ENCODE measurements at places on chromosomes 13 and 19. TPM values are rescaled to one million over a fixed set of nuclear protein-coding genes. Genes with fewer than 3 reads are reported as not detected.

The ZNF649 gene
- 5.8 TPM for total RNA-seq

The ZNF180 gene
- total RNA-seq: 5.9 TPM

- no peaks in the 10 kb centered on the region for H3K27me3 ChIP-seq
- H3K4me3 ChIP-seq: no peak overlapping the region
- peaks cover 12% of the 10 kb centered on the region for H3K4me1 ChIP-seq
- H3K27ac ChIP-seq: no peak overlapping the region
- no peak for DNase-seq
Observed at GRCh38 chr19:16873594-16873993, 15.2 kb upstream of the F2RL3 start.

- no peak overlapping the region for H3K27ac ChIP-seq
- no peaks in the 10 kb centered on the region for H3K27me3 ChIP-seq
- H3K36me3 ChIP-seq: no peaks in the 10 kb centered on the region
- no peaks in the 10 kb centered on the region for H3K4me1 ChIP-seq
Observed at GRCh38 chr19:30742406-30742938, 370.3 kb downstream of the ZNF536 start.

DNA sequence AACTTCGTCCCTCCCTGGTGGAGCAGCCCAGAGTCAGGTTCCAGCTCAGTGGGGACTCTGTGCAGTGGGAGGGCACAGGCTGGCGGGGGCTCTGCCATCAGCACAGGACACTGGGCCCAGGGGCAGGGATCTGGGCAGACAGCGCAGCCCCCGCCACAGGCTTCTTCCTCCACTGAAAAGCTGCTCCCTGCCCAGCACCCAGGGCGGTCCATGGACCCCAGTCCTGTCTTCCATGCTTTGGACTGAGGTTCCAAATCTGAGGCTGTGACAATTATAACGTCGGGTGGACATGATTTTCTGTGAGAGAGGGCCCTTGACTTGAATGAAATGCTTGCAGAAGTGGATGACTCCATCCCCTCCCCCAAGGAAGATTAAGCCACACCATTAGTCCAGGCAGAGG lies 21.2 kb upstream of the NCCRP1 start:
- H3K4me1 ChIP-seq: no peaks in the 10 kb centered on the region
- no peak overlapping the region for H3K27ac ChIP-seq
- peaks cover 34% of the 10 kb centered on the region for H3K36me3 ChIP-seq
- H3K27me3 ChIP-seq: no peaks in the 10 kb centered on the region

- H3K27ac ChIP-seq: no peak overlapping the region
- H3K27me3 ChIP-seq: no peaks in the 10 kb centered on the region
- H3K4me1 ChIP-seq: no peaks in the 10 kb centered on the region
- no peak for DNase-seq
Observed at GRCh38 chr19:48671446-48671995, 1.3 kb downstream of the NTN5 start.
